ENCODE measurements at places on chromosomes 12 and 14.

DNA sequence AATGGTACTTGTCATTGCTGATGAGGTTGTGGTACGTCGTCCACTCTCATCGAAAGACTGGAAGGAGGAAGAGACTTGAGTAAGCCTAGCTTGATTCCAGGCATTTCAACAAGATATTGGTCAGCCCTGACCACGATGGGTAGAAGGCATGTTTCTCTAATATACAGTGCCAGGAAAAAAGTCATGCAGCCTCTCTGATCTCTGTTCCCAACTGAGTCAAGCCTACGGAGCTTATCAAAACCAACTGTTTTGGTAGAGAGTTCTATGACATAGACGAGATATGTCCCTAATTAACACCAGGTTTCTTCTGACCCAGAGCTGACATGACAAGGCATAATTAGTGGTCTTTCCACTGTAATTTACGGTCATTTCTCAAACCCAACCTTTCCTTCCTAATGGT lies 58.5 kb downstream of the NIN start:
- DNase-seq: peak; percentile 73

- no peak for DNase-seq
Measured at GRCh38 chr12:77300811-77301210, 235.4 kb upstream of the E2F7 start.

- DNase-seq: no peak
Measured at GRCh38 chr14:72577521-72577920, 316.4 kb downstream of the DPF3 start.

GRCh38 chr14:91284146-91284790 lies 39.8 kb upstream of the GPR68 start:
- DNase-seq: peak; percentile 79

DNA sequence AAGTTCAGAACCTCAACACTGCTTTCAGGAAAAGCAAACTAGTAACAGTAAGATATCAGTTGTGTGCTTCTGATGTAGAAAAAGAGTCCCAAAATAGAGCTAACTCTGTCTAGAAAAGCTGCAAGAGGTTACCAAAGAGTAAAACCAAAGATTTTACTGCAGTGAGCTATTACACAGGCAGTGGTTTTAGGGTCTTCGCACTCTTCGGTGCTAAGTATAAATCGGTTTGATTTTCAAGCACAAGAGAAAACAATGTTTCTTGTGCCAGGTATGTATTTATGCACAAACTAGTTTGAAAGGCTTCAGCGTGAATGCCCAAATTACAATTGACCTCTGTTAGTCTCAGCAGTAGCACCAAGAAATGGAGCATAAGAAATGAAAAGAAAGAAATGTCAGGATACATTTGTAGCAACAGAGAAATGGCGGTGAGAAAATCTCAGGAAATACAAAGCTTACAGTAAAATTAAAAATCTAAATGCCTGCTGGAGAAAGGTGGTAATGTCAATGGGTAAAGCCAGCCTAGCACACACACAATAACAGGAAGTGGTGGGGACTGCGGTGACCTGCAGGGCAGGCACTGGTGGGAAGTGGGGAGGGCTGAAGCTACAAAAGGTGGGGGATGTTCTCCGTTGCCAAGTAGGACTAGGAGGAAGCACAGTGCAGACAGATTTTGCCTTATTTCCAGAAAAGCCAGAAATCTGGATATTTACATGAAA lies 18.0 kb upstream of the DYRK2 start:
- DNase-seq: peak; percentile 23

- no peak for DNase-seq
Measured at GRCh38 chr12:8549381-8549780, 8.7 kb upstream of the CLEC4E start.

Data from iris pigment epithelial cell (primary cell).